ENCODE measurements at places on chromosomes 2 and 18.

GRCh38 chr2:241808051-241808720 lies 807 bp upstream of the NEU4 start:
- no peak for DNase-seq

- DNase-seq, result no peak
These were observed 60.3 kb downstream of the MGAT5 start for GRCh38 chr2:134314202-134314601.

DNA sequence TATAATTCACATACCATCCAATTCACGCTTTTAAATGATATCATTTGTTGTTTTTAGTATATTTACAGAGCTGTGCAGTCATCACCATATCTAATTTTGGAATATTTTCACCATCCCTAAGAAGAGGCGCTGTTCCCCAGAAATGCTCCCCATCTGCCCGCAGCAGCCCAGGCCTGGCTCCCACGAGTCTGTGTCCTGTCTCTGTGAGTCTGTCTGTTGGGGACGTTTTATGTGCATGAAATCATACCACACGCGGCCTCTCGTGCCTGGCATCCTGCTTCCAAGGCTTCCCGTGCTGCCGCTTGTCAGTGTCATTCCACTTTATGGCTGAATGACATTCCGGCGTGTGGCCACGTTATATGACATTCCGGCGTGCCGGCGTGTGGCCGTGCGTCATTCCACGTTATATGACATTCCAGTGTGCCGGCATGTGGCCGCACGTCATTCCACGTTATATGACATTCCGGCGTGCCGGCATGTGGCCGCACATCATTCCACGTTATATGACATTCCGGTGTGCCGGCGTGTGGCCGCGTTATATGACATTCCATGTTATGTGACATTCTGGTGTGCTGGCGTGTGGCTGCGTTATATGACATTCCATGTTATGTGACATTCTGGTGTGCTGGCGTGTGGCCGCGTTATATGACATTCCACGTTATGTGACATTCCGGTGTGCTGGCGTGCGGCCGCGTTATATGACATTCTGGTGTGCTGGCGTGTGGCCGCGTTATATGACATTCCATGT lies 276.4 kb downstream of the TWIST2 start:
- no peak for DNase-seq

- DNase-seq, result no peak
These were observed 124.4 kb downstream of the MAP4K4 start for GRCh38 chr2:101821828-101822458.

DNA sequence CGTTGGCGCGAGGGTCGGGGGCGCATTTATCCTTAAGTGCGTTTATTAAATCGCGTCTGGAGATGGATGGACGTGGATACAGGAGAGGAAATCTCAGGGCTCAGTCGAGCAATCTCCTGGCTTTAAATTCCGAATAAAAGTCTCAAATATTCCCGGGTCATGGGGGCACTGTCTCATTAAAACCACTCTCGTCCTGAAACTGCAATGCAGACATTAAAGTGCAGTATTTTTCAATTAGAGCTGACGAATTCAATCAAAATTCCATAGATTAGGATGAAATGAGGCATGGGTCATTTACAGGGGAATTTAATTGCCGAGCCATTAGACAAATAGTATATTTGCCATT lies 10.7 kb upstream of the GBX2 start:
- no peak for DNase-seq

DNA sequence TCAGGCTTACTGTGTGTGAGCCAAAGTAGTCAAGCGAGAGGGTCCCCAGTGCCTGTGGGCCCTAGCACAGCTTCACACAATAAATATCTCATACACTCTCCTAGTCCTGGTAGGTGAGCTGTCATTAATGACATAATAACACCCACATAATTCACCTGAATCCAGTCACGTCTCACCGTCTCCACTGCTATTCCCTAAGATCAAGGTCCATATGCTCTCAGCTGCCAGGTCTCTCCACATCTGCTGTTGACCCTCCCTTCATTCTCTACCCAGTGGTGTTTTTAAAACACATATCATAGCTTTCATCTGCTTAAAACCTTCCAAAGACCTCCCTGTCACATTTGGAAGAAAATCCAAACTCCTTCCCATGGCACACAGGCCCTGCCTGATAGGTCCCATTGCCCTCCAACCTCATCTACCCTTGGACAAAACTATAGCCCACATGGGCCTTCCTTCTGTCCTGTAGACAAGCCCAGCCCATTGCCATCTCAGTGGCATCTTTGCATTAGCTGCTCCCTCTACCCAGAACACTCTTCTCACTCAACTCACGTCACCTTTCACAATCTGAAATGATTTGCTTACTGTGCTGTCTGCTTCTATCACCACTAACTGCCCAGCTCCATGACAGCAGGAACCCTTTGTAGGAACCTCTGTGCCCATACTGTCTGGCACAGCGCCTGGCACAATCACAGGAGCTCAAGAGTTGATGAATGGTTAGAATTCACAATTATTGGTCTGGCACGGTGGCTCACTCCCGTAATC lies 7.5 kb downstream of the KCNG3 start:
- DNase-seq, result no peak

GRCh38 chr2:45340318-45340717 lies 270.7 kb downstream of the SRBD1 start:
- no peak for DNase-seq

GRCh38 chr2:21041943-21042707 lies 1.7 kb downstream of the APOB start:
- DNase-seq, result no peak

DNA sequence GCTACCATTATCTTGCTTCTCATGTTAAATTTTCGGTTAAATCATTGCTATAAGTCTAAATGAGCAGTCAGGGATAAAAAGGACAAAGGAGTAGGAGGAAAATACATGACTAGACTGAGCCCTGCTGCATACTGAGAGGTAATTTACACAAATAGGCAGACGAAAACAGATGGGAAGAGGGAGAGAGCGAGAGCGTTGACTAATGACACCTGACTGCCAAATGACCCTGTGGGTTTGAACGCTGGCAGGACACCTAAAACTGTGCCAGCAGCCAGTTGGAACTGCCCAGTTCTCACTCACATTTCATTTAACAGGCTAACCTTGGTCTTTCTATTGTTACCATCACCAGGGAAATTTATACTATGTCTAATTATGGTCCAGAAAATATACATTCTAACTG lies 978.2 kb downstream of the CPS1 start:
- no peak for DNase-seq

GRCh38 chr18:64032312-64032711 lies 62.4 kb downstream of the SERPINB8 start:
- DNase-seq, result no peak

DNA sequence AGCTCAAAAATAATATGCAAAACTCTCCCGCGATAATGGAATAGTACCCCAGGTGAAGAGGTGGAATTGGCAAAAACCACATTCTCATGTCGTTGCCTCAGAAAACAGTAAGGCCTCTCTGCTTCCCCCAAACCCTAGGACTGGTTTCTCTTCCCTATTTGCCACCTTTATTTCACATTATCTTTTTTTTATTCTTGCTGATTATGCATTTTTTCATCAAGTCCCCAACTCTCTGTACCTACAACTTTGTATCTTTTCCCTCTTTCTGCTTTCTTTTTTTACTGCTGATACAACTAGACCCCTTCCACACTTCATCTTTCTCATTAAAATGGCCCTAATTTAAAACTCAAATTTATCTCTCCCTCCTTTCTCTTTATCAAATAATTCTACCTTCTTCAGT lies 1472.2 kb downstream of the SUCLG1 start:
- no peak for DNase-seq

GRCh38 chr2:205908212-205909183 lies 177.5 kb downstream of the INO80D start:
- no peak for DNase-seq

DNA sequence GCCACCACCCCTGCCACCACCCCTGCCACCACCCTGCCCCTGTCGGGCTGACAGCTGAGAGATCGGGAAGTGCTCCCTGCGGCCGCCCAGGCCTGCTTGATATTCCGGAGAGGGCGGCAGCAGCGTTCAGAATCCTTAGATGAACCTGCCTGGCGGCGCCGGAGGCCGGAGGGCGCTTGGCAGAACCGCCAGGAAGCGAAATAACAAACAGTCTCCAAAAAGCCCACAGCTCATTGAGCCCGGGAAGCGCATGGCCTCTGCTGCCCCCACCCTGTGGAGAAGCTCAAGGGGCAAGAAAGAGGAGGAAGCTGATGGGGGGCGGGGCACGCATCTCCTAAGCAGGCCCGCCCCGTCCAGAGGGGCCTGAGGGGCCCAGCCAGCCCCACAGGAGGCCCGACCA lies 92.2 kb upstream of the MBOAT2 start:
- DNase-seq, result peak; percentile 81

- no peak for DNase-seq
These were observed 34.7 kb upstream of the RAPH1 start for GRCh38 chr2:203569677-203570316.

DNA sequence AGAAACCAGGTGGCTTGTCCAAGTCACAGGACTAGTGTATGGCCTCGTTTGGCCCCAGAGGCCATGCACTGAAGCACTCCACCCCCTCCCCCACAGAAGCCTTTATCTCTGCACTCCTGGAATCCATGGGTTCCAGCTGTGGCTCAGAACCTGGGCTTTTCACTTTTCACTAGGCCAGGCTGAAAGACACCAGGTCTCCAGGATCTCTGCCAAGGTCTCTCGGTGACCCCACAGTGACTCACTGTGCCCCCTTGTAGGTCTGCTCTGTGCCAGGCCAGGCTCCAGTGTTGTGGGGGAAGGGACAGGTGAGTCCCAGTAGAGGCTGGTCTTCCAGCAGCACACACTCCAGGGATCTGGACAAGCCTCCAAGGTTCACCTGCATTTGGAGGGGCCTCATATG lies 31.0 kb upstream of the GLI2 start:
- DNase-seq, result no peak

- DNase-seq, result no peak
These were observed 260.6 kb downstream of the PRKCE start for GRCh38 chr2:45912109-45912508.

DNA sequence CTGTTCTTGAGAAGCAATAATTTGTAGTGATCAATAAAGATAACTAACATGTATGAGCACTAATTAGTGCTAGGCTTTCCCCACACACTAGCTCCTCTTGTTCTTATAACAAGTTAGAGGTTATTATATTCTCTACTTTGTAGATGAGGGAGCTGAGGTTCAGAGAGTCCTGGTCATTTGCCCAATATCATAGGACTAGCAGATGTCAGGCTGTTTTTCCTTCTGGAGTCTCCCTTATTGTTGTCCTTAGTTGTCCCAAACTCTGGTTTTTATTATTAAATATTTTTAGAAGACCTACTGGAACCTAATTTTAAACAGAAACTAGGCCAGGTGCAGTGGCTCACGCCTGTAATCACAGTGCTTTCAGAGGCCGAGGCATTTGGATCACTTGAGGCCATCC lies 16.5 kb upstream of the TTC39C start:
- DNase-seq, result no peak

DNA sequence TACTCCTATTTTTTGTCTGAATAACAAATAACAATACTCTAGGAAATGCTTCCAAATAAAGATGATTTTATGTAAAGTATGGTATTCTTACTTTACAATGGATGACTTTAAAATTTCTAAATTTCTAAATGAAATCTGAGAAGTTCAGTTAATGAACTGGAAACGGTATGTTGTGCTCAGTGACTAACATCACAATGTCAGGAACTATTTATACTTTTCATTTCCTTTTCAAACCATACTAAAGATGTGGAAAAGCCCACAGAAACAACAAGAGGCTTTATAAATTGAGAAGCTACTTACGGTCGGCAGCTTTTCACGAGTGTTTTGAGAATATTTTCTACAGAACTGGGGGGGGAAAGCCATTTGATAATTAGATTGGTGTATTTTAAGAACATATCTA lies 31.1 kb downstream of the PSME4 start:
- no peak for DNase-seq

DNA sequence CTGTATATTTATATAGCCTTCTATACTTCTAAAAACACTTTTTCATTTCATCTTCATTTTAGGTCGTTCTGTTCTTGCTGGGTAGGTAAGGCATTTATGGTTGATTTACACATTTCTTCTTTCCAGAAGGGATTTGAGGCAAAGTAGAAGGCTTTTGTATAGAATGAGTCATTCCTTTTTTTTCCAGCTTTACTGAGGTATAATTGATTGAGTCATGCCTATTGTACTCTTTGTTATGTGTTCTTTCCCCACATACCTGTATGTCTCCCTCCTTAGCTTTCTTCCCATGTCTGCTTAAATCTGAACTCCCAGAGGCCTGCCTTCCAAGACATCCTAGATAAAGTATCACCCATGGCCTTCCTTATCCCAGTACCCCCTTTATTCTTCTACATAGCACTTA lies 4.8 kb upstream of the CDC42EP3 start:
- no peak for DNase-seq

DNA sequence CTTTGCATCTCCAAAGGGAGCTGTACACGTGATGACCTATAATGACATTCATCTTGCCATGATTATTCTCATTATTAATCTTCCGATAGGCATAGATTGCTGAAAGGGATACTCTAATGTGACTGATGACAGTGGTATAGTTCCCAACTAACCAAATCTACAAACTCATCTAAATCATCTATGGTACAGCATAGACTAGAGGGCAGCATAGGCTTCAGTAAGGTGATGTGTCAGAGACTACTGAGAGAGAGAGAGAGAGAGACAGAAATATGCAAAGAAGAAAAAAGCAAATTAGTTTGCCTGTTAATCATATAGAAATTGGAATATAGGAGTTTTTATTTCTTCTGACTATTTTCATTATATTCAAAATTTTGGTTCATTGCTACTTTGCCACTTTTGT lies 89.3 kb downstream of the CSRNP3 start:
- no peak for DNase-seq

DNA sequence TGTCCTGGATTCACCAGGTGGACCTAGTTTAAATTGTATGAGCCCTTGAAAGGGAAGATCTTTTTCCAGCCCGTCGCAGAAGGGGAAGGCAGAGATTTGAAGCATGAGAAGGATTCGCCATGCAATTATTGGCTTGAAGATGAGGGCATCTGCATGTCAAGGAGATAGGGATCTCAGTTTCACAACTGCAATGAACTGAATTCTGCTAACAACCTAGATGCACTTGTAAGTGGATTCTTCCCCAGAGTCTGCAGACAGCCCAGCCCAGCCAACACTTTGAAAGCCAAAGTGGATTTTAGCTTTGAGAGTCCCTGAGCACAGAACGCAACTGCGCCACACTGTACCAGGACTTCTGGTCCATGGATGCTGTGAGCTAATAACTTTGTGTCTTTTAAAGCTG lies 286.0 kb downstream of the TSN start:
- no peak for DNase-seq
